ENCODE measurements at places on chromosomes 7 and 10.

DNA sequence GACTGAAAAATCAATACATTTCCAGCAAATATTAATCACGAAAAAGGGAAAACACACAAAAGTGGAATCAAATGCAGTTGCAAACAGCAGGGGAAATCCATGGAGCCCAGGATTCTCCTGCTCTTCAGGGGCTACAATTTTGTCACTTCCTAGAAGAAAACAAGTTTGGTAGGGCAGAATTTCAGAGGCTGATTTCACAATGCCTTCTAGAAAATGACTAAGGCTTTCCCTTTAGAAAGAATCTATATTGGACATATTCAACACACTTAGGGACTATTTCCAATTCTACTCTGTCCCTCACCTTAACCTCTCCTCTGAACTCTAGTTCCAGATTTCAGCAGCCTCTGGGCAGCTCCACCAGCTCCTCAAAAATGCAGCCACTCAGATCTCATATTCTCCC lies 111.3 kb downstream of the HECTD2 start:
- no peak for DNase-seq

- DNase-seq = no peak
These were observed 45.5 kb upstream of the ZNF722 start for GRCh38 chr7:63953181-63953580.

DNA sequence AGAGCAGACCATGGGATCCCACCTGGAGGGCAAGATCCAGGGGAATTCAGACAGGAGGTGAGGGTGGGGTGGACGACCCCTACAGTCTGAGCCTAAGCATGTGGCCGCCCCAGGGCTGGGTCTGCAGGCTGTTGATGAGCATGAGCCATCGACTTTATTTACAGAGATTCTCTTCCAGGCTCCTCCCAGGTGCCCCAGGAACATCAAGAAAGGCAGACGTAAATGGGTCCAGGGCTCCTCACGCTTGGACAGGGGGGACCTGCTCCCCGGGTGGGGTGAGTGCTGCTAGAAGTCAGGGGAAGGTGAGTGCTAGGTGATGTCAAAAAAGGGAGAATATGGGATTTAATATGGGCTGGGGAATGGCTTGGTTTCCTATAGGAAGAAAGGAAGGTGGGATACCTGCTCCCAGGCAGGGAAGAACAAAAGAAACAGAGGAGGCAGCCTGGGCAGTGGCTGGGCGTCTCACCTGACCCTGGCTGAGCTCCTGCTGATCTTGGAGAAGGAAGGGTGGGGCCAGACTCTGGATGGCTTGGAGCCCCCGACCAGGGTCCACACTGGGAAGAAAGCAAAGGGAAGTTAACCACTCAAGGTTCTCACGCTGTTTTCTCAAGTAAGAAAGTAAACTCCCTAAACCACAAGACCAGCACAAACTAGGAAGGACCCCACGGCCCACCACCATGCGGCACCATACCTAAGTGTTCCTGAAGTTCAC lies 162.1 kb upstream of the SHH start:
- no peak for DNase-seq

DNA sequence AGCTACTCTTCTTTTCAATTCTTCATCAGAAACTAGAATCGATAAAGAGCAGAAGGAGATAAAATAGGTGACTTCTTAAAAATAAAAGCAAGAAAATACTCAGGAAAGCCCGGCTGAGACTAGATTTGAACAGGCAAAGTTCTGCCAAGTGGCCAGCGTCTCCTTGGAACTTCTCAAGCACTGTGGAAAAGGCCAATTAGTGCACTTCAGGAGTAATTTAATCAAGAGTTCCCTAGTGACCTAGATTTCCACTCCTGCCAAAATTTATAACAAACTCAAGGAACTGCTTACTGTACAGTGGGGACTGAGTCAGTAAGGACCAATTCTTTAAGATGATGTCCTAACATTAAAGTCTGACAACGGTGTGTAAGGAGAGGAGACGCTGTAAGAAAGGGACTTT lies 57.3 kb downstream of the CHCHD3 start:
- no peak for DNase-seq

- DNase-seq = peak; percentile 79
These were observed 45.5 kb upstream of the TARP start for GRCh38 chr7:38318803-38319416.

- DNase-seq = peak; percentile 51
These were observed 1.5 kb upstream of the LOXL4 start for GRCh38 chr10:98269435-98269912.

DNA sequence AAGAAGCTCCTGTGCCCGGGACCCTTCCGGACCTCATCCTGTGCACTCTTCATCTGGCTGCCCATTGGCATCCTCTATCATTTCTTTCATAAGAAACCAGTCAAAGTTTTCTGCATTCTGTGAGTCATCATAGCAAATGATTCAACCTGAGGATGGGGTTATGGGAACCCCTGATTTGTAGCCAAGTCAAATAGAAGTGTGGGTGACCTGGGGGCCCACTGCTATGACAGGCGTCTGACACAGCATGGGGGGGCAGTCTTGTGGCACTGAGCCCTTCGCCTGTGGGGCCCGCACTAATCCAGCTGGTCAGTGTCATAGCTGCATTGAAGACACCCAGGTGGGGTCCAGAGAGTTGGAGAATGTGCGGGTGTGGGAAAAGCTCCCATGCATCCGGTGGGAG lies 230.4 kb downstream of the USP6NL start:
- DNase-seq = no peak

DNA sequence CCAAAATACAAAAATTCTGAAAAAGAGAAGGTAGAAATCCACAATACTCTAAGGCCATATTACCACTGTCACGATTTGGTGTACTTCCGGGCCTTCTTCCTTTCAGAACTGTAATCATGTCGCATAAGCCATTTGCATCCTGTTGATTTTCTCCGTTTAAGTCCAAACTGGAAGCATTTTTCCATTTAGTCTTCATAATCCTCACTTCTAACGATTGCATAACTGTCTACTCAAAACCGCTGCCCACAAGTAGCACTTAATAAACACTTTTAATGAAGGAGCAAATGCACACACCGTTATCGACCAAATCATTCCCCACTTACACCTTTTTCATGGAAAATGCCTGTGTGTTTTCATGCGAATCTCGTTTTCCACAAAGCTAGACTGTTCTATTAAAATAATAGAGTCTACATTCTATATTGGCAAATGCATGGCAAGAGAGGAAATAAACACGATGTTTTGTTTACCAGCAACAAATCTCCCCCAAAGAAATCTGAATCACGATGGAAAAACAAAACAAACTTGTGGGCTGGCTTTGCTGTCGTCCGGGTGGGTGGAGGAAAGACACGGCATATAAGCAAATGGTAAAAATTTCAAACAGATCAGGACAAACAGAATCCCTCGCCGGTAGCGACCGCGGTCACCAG lies 1.0 kb downstream of the ATE1 start:
- DNase-seq = peak; percentile 27

GRCh38 chr7:90621747-90622140 lies 25.6 kb downstream of the CDK14 start:
- DNase-seq = no peak

DNA sequence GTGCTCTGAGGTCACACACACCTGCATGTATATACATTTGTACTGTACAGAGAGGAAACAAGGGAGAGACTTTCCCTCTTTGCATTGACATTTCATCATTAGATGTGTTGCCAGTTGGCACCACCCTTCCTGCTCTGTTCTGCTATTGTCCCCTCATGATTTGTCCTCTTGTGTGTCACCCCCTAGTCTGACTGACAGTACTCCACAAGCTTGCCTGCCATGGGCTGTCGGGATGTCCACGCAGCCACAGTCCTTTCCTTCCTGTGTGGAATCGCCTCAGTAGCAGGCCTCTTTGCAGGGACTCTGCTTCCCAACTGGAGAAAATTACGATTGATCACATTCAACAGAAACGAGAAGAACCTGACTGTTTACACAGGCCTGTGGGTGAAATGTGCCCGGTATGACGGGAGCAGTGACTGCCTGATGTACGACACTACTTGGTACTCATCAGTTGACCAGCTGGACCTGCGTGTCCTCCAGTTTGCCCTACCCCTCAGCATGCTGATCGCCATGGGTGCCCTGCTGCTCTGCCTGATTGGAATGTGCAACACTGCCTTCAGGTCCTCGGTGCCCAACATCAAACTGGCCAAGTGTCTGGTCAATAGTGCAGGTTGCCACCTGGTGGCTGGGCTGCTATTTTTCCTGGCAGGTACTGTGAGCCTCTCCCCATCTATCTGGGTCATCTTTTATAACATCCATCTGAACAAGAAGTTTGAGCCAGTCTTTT lies 9.4 kb downstream of the CLDN12 start:
- no peak for DNase-seq

DNA sequence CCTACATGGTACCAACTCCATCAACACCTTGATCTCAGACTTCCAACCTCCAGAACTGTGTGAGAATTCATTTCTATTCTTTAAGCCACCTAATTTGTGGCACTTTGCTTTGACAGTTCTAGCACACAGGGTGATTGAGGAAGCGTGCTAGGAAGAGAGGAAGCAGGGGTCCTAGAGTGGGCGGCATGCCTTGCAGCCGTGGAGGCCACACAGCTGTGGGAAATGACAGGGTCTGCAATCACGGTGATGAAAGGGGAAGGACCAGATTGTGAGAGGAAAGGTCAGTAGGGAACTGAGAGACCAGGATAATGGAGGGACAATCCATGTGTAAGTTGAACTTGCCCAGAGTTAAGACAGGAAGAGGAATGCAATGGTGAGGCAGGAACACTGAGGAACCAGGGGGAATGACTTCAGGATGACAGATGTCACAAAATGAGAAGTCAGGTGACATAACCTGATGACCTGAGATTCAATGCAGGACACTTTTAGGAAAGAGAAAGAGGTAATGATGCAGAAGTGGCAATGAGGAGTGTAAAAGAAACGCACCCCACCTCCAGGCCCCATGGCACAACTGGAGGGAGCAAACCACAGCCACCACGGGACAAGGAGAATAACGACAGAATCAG lies 87.3 kb upstream of the PIK3CG start:
- no peak for DNase-seq

Data from kidney capillary endothelial cell (primary cell).